ENCODE measurements at places on chromosomes 6 and 20.

GRCh38 chr6:63014290-63014689 lies 197.0 kb upstream of the FKBP1C start:
- DNase-seq = no peak

- DNase-seq = no peak
Observed at GRCh38 chr6:56204134-56204533, 43.2 kb downstream of the COL21A1 start.

DNA sequence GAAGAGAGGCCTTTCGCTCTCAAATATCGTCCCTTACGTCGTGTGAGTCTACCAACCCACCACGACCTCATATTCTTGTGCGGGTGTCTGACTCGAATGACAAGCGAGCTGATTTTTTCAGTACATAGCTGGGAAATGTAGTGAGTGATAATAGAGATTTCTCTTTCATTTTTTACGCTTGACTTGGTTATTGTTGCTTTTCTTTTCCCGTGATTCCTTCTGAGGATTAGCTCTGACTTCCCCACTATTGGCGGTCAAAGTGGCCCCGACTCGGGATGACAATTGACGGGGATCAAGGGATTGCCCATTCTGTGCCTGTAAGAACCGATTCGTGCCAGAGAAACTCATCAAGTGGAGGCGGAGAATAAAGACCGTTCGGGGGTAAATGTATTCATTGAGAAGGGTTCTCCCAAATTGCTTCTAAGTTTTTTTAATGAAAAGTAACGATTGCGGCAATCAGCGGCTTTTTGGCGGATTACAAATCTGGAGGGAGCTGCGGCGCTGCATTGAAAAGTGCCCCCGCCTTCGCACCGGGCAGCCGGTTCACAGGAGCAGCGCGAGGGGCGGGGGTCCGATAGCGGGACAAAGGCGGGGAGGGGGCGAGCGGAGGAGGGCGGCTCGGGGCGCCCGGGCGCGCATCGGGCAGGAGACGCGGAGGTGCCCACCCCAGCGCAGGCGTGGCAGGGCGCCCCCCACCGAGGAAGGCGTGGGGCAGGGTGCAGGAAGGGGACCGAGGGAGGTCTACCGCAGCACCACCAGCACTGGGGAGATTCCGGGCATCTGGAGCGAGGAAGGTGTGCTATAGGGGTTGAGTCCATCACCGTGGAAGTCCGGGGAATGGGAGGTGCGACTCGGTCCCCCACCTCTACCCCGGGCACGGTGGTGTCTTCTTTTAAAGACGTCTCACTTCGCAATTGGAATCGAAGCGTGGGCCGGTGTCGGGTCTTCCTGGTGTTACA lies 44.5 kb upstream of the OSTM1 start:
- no peak for DNase-seq

DNA sequence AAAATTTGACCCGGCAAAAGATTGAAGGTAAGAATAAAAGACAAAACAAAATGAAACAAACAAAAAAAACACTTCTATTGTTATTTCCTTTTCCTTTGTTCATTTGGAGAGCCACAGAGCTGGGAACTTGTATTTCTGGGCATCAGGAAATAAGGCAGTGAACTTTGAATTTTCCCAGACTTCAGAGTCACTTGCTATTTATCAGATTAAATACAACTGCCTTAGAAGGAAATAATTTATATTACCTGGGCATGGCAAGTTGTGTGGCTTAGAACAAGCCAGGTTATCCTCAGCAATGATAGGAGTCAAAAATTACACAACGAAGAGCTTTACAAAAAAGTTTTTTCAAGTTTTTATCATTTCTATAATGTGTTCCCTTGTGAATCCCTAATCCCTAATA lies 20.2 kb upstream of the MRAP2 start:
- DNase-seq = no peak

GRCh38 chr20:37415118-37416085 lies 69.5 kb downstream of the SRC start:
- no peak for DNase-seq

DNA sequence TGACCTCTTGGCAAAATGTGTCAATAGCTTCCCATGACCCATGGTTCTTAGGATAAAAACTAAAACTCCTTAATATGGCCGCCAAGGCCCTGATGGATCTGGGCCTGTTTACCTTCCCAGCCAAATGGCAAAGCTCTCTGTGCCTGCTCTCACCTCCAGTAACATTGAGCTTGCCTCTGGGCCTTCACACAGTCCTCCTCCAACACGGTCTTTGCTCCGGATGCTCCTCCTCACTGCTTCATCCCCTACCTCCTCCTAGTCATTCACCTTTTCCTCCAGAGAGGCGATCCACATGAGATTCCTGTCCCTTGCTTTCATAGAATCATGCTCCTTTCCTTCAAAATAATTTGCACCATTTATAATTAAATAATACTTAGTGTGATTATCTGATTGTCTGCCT lies 172.3 kb upstream of the AFDN start:
- no peak for DNase-seq

DNA sequence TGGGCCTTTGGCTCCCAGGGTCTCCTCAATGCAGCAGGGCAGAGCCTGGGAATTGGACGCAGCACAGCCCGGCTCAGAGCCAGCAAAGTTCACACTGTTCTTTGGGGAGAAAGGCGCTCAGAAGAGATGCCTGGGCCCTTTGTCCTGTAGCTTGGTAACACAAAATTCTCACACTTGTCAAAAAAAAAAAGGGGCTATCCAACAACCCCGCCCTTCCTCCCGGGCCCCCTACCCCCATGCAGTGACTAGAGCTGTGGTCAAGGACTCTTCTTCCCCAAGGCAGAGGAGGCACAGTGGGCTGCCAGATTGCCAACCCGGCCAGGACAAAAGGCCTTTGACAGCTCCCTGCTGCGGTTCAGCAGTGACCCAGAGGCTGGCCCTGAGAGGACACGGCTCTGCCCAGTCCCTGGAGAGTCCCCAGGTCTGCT lies 2.0 kb downstream of the NKAIN4 start:
- DNase-seq = no peak

GRCh38 chr20:40896814-40897700 lies 131.6 kb upstream of the TOP1 start:
- no peak for DNase-seq

DNA sequence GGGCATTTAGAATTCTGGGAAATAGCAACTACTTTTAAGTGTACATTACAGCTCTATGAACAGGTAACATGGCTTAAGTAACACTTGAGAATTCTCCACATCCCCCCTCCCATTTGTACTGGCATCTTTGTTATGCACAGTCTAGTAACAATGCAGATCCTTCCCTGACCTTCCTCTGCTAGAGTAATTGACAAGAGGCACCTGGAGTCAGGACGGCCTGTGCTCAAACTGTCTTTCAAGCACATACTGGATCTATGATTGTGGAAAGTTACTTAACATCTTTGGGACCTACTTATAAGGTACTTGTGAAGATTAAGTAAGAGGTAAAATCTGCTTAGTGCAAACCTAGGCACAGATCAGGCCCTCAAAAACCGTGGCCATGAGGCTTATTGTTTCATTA lies 21.9 kb upstream of the GSTA3 start:
- DNase-seq = no peak

DNA sequence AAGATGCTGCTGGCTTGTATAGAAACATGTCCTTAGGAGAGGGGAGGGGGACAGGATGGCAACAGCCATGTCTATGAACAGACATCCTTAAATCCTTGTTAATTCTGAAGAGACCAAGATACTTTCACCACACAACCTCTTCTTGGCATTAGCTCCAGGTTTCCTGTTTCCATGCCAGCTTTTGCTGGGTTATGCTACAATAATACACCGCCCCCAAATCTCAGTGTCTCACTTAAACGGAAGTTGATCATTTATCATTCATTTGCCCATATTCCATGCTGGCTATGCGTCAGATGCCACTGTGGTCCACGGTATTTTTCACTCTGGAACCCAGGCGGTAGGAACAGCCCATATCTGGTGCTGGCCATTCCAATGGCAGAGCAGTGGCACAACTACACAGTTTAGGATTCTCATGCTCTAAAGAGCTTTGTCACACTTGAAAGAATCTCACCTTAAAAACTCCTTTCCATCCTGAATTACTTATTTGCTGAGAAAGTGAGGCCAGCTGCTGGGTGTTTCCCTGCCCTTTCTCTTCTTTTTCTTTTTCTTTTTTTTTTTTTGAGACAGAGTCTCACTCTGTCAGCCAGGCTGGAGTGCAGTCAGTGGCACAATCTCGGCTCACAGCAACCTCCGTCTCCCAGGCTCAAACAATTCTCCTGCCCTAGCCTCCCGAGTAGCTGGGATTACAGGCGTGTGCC lies 3.7 kb upstream of the RNASET2 start:
- DNase-seq = no peak

- DNase-seq = no peak
Observed at GRCh38 chr20:24164360-24164759, 175.8 kb upstream of the GGTLC1 start.

DNA sequence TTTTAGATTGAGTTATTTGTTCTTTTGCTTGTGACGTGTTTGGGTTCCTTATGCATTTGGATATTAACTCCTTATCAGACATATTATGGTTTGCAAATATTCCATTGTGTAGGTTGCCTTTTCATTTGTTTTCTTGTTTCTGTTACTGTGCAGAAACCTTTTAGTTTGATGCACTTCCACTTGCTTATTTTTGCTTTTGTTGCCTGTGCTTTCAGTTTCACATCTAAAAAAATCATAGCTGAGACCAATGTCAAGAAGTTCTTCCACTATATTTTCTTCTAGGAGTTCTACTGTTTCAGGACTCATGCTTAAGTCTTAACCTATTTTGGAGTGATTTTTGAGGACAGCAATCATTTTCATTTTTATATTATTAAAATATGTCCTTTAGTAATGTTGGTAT lies 113.5 kb downstream of the EPM2A start:
- no peak for DNase-seq

DNA sequence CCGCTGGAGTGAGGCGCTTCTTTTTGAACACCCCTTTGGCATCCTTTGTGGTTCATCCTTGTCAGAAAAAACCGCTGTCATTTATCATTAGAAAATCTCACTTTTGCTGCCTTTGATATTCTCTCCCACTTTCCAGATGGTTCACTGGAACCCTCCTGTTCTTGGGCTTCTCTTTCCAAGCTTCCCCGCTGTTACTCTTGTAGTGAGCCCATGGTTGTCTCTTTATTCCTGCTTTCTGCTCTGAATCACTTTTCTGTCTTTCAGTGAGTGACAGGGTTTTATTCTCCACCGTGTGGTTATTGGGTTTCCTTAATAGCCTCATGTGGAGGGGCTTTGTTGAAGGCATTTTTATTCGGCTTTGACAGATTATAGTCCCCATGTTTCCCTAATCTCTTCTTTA lies 117.0 kb downstream of the FARS2 start:
- no peak for DNase-seq

- DNase-seq = no peak
Observed at GRCh38 chr20:60299951-60300350, 341.7 kb downstream of the CDH26 start.

- DNase-seq = no peak
Observed at GRCh38 chr20:53910351-53911002, 159.9 kb downstream of the BCAS1 start.

GRCh38 chr6:69331886-69332285 lies 464.9 kb downstream of the LMBRD1 start:
- DNase-seq = no peak

DNA sequence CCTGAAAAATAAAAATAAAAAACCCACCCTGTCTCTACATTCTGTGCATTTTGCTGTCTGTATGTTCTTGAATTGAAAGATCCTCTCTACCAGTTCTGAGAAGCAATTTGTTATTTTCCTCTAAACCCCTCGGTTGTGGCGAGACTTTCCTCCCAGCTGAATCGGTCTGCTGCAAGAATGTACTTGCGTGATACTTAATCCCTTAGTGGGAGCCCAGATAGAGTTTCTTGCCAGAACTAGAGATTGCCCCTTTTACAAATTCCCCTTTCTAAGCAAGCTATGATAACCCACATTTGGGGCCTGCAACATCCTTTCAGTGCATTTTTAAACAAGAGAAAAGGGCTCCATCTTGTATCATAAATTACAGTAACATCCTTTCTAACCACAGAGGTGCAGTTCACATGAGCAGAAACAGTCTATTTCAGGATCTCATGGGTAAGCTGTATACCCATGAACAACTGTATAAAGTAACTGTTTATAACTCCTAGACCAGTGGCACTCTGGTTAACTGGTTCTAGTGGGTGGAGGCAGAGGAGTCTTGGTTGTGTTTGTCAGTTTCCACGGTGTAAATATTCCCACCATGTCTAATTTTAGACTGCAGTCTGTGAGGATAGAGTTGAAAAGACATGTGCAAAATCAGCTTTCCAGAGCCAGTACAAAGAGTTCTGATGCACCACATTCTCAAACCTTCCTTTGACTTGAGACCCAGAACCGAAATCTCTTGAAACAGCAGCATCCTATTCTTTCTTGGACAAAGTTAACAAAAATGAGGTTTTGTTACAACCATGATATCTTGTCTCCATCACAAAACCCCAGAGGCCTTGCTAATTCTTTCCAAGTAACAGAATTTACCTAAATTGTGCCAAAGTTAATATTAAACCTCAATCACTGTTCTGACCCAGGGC lies 113.1 kb upstream of the ZNF217 start:
- no peak for DNase-seq

- DNase-seq = no peak
Observed at GRCh38 chr20:37378785-37379598, 33.1 kb downstream of the SRC start.

- DNase-seq = no peak
Observed at GRCh38 chr20:61502433-61502832, 250.4 kb downstream of the CDH4 start.

DNA sequence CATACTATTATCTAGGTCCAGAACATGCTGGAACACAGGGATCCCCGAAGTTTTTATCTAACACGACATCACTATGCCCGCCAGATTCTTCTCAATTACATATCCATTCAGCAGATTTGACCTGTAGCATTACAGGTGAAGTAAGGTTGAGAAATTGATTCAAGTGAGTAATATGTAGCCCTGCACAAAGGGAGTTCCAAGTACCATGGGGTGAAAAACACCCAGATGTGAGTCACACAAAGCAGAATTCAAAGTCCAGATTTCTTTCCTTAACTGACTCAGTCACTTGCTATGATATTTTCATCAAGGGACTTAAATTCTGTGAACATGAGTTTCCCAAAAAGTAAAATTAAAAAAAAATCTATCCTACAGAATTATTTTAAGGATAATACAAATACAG lies 655.4 kb upstream of the PTCHD4 start:
- no peak for DNase-seq

DNA sequence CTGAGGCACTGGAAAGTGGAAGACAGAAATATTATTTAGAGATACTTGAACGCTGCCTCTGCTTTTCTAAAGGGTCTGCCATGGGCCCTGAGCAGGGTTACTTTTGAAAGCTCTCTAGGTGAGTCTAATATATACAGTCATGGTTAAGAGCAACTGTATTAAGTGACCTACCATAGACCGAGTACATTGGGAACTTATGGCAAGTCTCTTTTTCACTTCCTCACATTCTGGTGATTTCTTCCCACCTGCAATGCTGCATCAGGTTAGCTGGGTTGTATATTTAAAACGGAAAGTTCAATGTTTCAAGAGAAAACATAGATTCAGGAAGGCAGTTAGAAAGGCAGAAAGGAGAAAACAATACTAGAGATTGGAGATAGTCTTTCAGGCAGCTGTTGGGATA lies 154.7 kb downstream of the PHF3 start:
- no peak for DNase-seq

GRCh38 chr6:132247381-132248159 lies 153.7 kb downstream of the MOXD1 start:
- DNase-seq = no peak
